ENCODE measurements at places on chromosomes 2 and 18.
A peak's percentile ranks its signal among the peaks of the same experiment; 100 is the strongest.

DNA sequence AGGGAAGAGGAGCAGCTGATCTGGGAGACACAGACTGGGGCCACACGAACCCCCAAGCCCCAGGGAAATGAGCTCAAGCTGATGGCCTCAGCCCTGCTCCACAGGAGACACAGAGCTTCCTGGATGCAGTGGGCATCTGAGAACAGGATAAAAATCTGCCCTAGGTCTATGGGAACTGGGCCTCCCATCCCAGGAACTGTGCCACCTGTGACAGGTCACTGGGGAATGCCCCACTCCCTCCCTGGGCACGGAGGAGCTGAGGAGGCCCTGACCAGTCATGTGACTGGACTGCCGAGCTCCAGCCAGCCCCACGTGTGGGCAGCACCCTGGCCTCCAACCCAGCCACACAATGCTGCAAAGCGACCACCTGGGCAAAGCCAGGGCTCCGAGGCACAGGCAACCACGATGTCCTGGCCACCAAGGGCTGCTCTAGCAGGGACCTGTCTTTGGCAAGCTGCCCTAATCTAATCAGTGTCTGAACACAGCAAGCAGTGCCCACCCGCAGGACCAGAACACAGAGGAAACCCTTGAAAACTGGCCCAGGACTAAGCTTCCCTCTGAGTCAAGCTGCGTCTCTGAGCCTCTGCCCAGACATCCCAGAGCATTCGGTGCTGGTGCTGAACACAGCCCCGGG lies 57.8 kb upstream of the ID2 start:
- no peak for DNase-seq

GRCh38 chr2:42859791-42860190 lies 67.4 kb upstream of the HAAO start:
- DNase-seq: no peak

DNA sequence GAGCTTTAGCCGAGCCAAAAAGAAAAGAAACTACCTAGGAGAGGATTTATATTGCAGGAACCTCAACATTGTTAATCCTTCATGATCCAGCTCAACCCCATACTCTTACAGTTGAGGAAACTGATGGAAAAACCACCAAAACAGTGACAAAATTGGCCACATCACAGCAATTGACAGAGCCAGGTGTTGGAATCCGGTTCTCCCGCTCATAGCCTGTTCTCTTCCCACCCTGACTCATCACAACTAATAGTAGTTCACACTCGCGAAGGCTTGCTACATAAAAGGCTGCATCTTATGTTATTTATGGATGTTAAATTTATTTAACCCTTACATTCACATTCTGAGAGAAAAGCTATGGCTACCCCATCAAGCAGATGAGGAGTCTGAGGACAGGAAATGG lies 33.7 kb downstream of the SLC9A4 start:
- no peak for DNase-seq

DNA sequence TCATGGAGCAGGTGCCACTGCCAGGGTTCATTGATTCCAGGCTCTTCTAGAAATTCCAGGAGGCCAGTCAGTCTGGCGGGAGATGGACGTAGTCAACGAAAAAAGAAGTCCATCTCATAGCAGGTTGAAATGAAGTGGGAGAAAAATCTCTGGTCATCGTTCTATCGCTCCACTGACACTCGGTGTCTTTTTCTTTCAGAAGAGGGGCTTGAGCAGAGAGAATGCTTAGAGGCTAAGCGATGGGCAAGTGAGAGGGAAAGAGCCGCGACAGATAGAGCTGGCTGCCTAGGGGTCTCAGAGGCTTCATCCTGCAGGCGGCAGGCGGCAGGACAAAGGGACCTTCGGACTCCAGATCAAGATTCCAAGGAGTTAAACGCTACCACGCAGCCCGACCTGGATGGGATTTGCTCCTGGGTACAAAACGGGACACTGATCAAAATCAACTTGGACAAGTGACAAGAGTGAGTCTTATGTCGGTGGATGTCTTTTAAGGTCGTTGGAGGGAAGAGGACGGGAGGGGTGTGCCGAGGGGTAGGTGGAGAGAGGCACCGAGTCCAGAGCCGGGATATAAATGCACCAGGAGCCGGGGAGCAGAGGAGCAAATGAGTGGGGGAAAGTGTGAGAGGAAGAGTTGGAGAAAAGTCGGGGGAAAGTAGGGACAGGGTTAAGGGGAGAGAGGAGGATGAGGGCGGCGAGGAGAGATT lies 677 bp upstream of the TMEM178A start:
- DNase-seq: peak; percentile 16

- no peak for DNase-seq
Measured at GRCh38 chr2:119950966-119951365, 61.9 kb upstream of the EPB41L5 start.

DNA sequence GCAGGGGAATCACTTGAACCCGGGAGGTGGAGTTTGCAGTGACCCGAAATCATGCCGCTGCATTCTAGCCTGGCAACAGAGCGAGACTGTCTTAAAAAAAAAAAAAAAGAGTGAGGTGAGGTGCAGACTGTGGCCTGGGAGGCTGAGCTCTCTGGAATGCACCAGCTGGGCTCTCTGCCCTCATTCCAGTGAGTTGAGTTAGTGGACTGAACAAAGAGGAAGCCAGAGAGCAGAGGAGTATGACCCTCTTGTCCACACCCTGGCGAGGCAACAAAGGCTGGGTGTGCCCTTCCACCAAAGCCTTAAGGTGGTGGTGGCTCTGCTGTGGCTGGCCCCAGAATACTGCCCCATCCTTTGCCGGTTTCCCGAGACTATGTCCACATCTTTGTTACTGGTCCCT lies 71.3 kb upstream of the ACKR3 start:
- DNase-seq: no peak

DNA sequence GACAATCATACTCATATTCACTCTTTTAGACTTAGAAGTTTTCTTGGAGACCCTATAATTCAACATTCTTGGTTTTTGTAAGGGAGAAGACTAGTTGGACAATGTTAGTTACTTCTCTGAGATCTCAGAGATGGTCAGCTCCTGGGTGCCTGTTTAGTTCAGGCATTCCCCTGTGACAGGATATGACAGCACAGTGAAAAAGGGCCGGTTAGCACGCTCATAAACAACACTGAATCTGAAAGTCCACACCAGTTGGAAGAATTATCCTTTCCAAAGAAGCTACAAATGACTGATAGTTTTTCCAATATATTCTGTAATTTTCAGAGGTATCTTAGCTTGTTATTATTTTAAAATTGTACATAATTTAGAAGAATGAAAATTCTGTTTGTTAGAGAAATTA lies 75.7 kb downstream of the ADAM23 start:
- DNase-seq: no peak

GRCh38 chr2:27828305-27828704 lies 56.8 kb downstream of the MRPL33 start:
- no peak for DNase-seq

DNA sequence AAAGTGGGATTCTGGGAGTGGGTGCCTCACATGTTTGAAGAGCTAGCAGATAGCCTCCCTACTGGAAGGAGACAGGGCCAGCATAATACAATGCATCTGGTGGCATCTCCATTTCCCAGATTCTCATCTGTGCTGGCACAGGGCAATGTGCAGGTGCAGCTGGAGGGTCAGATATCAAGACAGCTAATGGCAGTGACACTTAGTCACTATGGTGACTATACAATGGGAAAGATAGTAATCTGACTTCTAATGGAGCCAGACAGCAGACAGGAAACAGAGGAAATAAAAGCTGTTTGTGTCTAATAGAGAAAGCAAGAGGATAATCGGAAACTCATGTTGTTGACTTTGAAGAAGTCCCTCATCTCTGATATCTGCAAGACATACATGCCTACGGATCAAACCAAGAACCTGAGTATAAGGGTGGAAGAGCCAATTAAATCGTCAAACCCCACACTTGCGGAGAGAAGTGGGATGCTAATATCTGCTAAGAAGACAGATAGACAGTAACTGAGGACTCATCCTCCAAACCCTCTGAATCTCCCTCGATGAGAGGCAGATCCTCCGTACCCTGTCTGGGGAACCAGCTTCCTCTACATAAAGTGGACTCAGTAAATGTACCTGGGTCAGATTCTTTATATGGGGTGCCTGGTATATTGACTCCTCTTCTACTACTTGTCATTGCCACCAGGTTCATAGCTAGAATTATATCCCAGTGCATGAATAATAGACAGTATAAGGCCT lies 692.7 kb downstream of the SOCS6 start:
- DNase-seq: no peak

GRCh38 chr18:66495844-66496243 lies 108.0 kb downstream of the CDH19 start:
- peak; percentile 59 for DNase-seq

- peak; percentile 63 for DNase-seq
Measured at GRCh38 chr2:6492573-6492972, 373.1 kb downstream of the CMPK2 start.

DNA sequence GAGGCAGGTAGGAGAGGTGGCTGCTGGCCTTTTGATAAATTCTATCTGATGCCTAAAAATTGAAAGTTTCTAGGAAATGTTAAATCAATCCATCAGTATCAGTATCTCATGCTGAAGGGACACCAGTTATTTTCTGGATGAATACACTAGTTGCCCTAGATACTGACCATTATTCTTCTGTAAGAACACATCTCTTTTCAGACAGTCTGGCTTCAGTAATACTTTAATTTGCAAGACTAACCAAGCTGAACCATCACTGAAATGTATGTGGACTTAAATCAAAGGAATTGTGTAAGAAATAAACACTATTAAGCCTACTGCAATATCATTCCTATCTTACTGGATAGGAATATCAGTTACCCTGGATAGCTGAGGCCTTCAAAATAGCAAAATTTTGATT lies 1546.3 kb downstream of the LRP1B start:
- DNase-seq: no peak

GRCh38 chr2:162917626-162918025 lies 79.1 kb upstream of the KCNH7 start:
- DNase-seq: no peak

- no peak for DNase-seq
Measured at GRCh38 chr2:106642679-106643078, 155.5 kb downstream of the CD8B2 start.

- no peak for DNase-seq
Measured at GRCh38 chr2:183536290-183536689, 412.0 kb downstream of the NUP35 start.

DNA sequence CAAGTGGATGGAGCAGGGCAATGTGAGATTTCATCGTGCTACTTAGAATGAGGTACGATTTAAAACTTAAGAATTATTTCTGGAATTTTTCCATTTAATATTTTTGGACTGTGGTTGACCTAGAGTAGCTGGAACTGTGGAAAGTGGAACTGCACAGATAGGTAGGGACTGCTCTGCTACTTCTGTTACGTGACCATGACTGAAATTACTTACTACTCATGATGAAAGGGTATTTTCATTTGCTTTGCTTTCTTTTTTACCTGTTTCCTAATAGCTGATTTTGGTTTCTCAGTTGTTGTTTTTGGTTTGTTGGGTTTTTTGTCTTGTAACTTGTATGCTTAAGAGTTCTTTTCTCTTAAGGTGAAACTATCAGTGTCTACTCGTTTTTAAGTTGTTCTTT lies 11.4 kb downstream of the UBE2E3 start:
- no peak for DNase-seq

GRCh38 chr2:228845162-228845925 lies 425.7 kb downstream of the PID1 start:
- peak; percentile 81 for DNase-seq

- DNase-seq: no peak
Measured at GRCh38 chr2:48228345-48228684, 301.6 kb upstream of the STON1 start.

DNA sequence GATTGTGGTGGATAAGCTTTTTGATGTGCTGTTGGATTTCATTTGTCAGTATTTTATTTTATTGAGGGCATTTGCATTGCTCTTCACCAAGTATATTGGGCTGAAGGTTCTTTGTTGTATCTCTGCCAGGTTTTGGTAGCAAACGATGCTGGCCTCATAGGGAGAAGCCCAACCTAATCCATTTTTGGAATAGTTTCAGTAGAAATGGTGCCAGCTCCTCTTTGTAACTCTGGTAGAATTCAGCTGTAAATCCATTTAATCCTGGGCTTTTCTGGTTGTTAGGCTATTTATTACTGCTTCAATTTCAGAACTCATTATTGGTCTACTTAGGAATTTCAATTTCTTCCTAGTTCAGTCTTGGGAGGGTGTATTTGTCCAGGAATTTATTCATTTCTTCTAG lies 309.8 kb upstream of the SETBP1 start:
- DNase-seq: peak; percentile 56

GRCh38 chr18:32420084-32420750 lies 50.5 kb downstream of the GAREM1 start:
- peak; percentile 54 for DNase-seq

GRCh38 chr2:120298173-120298835 lies 45.7 kb downstream of the RALB start:
- DNase-seq: peak; percentile 46

DNA sequence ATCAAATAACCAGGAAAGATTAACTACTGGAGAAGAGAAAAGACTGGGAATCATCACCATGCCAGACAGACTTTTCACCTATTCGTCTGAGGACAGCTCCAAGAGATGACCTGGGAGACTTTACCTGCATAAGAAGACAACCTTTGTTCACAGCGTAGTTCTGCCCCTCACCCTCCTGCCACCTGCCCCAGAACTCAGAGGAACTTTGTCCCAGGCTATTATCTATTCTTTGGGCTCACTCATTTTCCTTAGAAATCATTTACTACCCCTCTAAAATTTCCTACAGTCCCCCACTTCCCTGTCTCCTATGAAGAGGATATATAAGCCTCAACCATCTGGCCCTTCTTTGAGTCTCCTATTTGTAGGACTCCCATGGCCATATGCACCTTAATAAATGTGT lies 19.3 kb upstream of the COPS8 start:
- no peak for DNase-seq

DNA sequence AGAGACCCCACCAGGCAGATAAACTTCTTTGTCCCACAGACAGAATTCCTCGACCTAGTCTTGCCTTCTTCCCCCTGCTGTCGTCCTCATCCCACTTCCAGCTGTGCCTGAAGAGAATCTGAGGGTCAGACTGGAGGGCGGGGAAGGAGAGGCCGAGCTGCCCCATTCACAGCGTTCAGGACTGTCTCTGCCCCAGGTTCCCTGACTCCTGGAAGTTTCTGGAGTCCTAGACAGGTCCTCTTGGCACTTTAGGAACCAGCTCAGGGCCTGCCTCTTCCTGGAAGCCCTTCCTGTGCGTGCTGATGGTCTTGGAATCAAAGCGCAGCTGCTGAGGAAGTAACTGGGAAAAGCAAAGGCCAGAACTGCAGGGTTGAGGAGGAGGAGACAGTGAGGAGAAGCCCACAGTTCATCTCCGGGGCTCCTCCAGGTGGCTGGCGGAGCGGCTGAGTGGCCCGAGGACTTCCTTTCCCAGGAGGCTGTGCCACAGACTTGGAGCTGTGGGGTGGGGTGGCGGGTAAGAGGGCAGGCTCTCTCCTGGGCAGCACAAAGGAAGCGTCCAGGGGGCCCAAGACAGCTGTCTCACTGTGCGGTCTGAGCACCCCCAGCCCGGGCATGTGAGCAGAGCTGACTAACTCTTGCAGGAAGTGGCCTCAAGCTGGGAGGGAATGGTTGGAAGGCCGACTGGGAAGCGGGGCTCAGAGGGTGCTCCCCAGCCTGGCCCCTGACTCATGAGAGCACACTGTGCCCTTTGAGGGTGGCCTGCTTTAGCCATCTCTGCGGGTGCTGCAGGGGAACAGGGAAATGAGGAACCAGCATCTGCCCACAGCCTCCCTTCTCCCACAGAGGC lies 39.5 kb downstream of the SDC1 start:
- DNase-seq: peak; percentile 42

GRCh38 chr2:241040081-241040803 lies 41.8 kb downstream of the SNED1 start:
- DNase-seq: no peak

Measured in muscle of leg (tissue), 16 donors.